ENCODE measurements at places on chromosomes 6 and 20.

- no peak for DNase-seq
Observed at GRCh38 chr20:44746367-44747165, 901 bp downstream of the KCNK15 start.

- no peak for DNase-seq
Observed at GRCh38 chr20:50219600-50219999, 29.0 kb downstream of the CEBPB start.

DNA sequence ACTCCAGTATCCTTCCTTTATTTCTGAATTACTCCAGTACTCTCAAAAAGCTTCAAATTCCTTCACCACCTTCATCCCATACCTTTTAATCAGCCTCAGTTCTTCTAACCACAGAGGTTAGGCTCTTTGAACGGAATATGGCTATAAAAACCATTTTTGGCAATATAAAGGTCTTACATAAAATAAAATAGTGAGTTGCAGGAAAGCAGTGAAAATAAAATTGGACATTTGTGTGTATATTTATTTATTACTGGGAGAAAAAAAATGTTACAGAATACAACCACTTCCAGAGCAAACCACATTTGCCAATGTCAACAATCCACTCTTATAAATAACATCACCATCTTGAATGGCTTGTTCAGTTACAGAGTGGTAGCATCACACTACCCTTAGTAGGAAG, 7.7 kb downstream of the HDDC2 start:
- no peak for DNase-seq

DNA sequence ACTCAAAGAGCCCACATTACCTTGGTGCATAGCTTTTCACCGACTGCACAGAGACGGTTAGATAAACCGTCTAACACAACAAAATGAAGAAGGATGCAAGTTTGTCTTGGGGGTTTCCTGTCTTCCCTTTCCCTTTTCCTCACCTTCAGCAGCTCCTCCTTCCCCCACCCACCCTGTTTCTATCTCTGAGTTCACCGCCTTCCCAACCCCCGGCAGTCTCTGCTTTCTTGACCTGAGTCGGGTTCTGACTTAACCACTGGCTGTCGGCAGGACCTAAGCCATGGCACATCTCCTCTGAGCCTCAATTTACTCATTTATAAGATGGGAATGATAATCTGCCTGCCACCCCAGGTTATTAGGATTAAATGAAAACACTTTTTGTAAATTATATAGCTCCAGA, 25.8 kb upstream of the CNKSR3 start:
- no peak for DNase-seq

DNA sequence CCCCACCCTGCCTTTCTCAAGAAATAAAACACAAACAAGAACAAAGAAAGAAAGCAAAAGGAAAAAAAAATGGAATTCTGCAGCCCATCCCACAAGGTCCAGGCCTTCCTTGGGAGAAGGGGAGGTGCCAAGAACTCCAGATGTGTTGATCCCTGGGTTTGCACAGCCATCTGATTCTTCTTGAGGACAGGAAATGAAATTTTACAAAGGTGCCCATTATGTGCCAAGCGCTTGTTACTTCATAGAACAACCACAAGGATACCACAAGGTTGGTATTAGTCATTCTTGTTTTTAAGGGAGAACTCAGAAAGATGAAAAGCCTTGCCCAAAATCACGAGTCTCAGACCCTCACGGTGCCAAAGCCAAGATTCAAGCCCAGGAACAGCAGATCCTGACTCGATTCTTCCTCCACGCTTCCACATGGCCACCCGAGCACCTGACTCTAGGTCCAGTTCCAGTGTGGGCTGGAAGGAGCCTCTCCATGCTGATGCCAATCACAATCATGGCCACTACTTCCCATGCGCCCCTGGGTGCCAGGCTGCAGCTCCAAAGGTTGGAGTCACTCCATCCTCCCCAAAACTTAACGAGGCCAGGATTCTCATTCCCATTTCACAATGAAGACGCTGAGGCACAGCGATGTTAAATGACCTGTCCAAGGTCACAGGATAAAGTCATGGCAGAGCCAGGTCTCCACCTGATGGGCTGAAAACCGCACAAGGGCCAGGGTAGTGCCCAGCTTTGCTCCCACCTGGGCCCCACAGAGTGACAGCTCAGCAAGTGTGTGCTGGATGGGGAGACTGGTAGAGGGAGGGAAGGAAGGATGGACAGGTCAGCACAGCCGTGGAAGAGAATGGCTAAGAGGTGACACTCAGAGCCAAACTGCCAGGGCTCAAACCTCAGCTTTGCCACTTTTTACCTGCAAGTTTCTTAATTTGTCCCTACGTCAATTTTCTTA, 66.7 kb upstream of the TOP1 start:
- no peak for DNase-seq

DNA sequence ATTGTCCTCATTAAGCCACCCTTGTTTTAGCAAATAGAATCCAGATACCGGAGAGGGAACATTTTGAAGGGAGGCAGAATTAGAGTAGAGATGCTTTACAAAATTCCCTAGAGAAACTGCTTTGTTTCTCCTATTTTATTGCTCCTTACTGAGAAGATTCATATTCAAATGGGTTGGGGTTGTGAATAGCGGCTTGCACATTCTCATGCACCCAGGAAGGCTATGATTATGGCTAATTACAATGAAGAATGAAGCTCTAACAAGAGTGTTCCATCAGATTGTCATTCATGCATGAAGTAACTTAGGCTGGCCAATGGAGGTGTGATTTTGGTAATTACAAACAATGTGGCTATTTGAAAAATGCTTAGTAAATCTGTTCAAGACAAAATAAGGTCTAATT, 129.6 kb downstream of the PACRG start:
- no peak for DNase-seq

DNA sequence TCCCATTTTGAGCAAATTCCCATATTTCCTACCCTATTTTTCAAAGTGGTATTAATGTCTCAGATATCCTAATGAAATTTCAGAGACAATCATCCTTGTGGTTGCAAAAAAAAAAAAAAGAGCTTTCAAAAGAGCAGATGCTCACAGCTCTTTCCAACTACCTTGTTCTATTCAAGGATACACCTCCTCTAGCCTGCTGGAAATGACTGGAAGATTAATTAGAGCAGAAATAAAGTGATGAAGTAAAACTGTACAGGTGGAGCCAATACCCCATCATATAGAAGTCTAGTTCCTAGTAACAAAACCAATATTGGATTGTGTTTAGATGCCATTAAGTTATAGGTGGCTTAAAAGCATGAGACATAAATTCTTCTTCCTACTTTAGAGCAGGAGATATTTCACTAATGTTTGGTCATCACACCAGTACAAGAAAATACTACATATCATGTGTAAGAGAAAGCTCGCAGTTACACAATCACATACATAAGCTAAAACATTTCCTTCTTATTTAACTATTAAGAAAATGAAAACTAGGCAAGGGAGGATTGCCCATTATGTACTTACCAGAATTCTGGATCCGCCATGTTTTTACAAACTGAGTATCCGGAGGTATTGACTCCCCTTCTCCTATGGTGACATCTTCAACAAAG, 42.4 kb downstream of the ILRUN start:
- no peak for DNase-seq

- peak; percentile 70 for DNase-seq
Observed at GRCh38 chr6:27312146-27312949, at the start of gene POM121L2. Gene POM121L2 (minus strand): TSS chr6:27312273. CDS start chr6:27312170, 103 bp downstream.
